ENCODE measurements at places on chromosomes 13 and 19.

DNA sequence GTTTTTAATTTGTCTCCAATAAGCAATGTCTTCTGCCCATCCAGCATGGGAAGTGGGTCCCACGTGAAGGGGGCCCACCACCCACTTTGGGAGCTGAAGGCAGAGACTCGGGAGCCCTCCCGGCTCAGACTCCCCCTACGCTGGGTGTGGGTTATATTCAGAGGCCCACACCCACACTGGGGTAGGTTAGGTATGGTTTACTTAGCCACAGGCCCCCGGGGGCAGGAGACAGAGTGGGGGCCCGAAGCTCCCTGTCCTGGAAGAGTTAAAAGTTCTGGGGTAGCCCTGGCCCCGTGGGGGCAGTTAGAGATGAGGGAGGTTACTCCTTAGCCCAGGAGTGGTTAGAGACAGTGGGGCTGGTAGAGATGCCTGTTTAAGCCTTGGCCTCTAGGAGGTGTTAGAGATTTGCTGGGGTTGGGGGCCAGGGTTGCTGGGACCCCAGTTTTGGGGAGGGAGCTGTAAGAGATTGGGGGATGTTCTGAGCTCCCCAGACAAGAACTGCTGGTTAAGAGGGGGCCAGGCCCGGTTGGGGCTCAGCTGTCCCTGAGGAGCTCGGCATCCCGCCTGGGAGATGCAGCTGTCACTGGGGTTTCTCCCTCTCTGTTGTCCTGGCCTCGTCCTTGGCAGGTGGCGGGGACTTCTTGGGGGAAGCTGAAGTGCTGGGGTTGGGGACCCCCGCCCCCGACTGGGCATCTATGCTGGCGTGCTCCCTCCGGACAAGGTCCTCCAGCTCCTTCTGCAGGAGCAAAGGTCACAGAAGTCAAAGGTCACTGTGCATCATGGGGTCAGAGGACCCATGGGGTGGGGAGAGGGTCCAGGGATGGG is 712 bp upstream of the RINL start:
- peaks cover 15% of the 10 kb centered on the region for H3K4me1 ChIP-seq
- H3K36me3 ChIP-seq, result peaks cover 33% of the 10 kb centered on the region
- no peak for DNase-seq
- H3K27me3 ChIP-seq, result no peaks in the 10 kb centered on the region

DNA sequence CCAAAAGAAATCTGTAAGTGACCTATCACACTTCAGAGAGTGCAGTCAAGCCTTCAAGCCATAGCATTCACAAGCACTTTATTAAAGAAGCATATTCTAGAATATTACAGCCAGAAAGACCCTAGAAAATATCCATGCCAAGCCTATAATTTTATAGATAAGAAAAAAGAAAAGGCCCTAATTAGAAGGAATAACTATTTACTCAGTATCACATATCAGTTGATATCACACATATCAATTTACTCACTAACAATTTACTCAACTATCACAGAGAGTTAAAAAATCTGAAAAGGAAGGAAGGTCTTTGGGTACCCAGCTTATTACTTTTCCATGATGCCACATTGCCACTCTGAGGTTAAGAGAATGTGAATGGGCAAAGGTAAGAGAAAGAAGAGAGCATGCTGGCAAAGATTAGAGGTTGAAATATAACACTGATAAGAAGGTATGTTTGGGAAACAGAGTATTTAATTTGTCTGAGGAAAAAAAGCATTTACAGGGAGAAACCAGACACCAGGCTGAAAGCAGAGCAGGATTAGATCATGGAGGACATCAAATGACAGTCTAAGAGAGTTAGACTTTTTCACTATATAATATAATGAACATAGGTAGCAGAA is 186.2 kb downstream of the VWA8 start:
- H3K27ac ChIP-seq, result no peak overlapping the region
- H3K27me3 ChIP-seq, result no peaks in the 10 kb centered on the region
- H3K4me3 ChIP-seq, result no peak overlapping the region

DNA sequence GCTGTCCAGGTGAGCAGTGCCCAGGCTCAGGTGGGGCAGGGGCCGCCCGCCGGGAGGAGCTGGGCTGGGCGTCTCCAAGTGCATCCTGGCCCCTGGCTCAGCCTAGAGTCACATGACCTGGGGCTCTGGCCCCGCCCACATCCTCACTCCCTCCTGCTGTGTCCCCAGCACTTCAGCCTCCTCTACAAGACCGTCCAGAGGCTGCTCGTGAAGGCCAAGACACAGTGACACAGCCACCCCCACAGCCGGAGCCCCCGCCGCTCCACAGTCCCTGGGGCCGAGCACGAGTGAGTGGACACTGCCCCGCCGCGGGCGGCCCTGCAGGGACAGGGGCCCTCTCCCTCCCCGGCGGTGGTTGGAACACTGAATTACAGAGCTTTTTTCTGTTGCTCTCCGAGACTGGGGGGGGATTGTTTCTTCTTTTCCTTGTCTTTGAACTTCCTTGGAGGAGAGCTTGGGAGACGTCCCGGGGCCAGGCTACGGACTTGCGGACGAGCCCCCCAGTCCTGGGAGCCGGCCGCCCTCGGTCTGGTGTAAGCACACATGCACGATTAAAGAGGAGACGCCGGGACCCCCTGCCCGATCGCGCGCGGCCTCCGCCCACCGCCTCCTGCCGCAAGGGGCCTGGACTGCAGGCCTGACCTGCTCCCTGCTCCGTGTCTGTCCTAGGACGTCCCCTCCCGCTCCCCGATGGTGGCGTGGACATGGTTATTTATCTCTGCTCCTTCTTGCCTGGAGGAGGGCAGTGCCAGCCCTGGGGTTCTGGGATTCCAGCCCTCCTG is 16.8 kb upstream of the CELF5 start:
- peaks cover 33% of the 10 kb centered on the region for H3K36me3 ChIP-seq
- no peaks in the 10 kb centered on the region for H3K4me1 ChIP-seq
- no peak overlapping the region for H3K27ac ChIP-seq
- no peak for DNase-seq

DNA sequence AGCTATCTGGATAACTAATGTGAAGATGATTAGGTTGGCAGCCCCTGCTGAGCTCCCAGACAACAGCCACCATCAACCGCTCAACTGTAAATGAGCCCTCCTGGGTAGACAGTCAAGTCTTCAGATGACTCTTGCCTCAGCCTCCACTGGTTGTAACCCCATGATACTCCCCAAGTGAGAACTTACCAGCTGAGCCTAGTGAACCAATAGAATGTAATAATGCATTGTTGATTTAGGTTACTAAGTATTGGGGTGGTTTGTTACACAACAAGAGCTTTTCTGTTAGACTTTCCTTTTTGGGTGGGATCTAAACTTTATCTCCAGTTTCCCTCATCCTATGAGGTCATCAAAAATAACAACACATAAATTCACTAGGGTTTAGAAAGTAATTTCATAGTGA is 69.4 kb downstream of the CYSLTR2 start:
- no peak overlapping the region for H3K4me3 ChIP-seq
- H3K36me3 ChIP-seq, result no peaks in the 10 kb centered on the region
- no peaks in the 10 kb centered on the region for H3K27me3 ChIP-seq
- DNase-seq, result no peak

- no peak for DNase-seq
- H3K4me3 ChIP-seq, result no peak overlapping the region
- H3K27me3 ChIP-seq, result no peaks in the 10 kb centered on the region
- no peak overlapping the region for H3K27ac ChIP-seq
- H3K36me3 ChIP-seq, result no peaks in the 10 kb centered on the region
- no peaks in the 10 kb centered on the region for H3K4me1 ChIP-seq
These were observed 337.3 kb downstream of the ATP8A2 start for GRCh38 chr13:25709088-25709487.

- H3K36me3 ChIP-seq, result peaks cover 48% of the 10 kb centered on the region
- no peaks in the 10 kb centered on the region for H3K27me3 ChIP-seq
- no peak for DNase-seq
- H3K27ac ChIP-seq, result no peak overlapping the region
These were observed 10.8 kb upstream of the RABAC1 start for GRCh38 chr19:41969772-41970458.

DNA sequence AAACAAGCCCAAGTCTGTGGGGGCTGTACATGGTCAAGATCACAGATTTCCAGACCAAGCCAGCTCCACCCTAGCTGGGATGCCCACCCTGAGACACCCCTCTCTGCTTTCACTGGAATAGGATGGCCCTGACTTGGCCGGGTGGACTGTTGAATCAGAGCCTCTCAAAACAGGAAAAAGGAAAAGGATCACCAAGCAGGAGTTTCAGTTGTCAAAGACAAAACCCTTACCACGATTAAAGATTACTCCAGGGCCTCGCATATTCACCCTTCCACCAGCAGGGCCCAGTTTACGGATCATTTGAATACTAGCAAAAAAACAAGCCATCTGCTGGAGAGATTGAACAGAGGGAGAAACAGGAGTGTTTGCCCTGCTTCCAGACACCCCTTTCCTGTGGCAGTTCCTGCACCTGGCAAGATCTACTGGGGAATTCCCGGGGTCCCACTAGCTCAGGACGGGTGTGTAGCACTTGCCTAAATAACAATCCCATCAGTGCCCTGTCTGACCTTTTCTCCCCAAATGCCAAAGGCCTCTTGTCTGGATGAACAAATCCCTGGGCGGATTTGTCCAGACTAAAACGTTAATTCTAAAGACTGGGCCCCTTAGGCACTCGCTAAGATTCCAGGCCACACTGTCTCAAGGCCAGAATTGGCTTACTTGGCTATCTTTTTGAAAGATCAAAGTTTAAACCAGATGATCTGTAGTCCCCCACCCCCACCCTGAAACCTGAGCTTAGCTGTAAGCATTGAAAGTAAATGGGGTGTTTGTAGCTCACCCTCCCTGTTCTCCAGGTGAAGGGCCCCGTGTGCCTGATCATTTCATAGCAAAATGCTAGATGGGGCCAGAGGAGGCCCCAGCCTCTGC is 38.4 kb downstream of the ACTN4 start:
- DNase-seq, result no peak
- H3K36me3 ChIP-seq, result peaks cover 14% of the 10 kb centered on the region
- H3K4me1 ChIP-seq, result no peaks in the 10 kb centered on the region

GRCh38 chr13:52968074-52968700 is 60.4 kb upstream of the OLFM4 start:
- H3K36me3 ChIP-seq, result no peaks in the 10 kb centered on the region
- DNase-seq, result peak; percentile 75
- no peaks in the 10 kb centered on the region for H3K27me3 ChIP-seq
- H3K4me3 ChIP-seq, result no peak overlapping the region
- no peaks in the 10 kb centered on the region for H3K4me1 ChIP-seq

Measured in right atrium auricular region (tissue), 2 donors.